ENCODE measurements at places on chromosomes 3 and 15. TPM values are rescaled to one million over a fixed set of nuclear protein-coding genes. Genes with fewer than 3 reads are reported as not detected.

- DNase-seq, result no peak
- H3K36me3 ChIP-seq, result peaks cover 10% of the 10 kb centered on the region
- H3K4me1 ChIP-seq, result peaks cover 17% of the 10 kb centered on the region
- no peak overlapping the region for H3K27ac ChIP-seq
- no peak overlapping the region for H3K4me3 ChIP-seq
These were observed 26.9 kb downstream of the PDIA5 start for GRCh38 chr3:123093696-123094095.

MEIS2 gene
- total RNA-seq, result not detected

DNA sequence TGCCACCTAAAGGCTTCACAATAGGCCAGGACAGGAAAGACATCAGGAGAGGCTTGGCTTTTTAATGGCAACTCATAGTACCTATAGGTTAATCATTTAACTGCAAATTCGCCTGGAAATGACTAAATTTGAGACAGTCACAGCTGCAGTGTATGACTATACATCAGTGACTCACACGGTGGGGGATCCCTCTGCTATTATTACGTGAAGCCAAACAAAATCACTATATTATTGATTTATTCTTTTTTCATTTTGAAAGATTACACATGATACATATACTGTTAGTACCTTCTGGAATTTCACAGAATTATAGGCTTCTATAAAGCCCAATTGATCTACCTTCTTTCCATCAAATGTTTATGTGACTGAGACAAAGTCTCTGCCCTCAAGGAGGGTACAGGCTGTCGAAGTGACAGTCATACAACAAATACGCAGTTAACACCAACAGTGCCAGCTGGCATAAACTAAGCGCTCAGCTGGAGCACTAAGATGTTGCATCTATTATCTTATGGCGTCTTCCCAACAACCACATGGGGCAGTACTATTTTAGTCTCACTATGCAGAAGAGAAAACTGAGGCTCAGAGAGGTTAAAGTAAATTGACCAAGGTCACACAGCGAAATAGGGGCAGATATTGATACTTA, 82.0 kb upstream of the LMOD3 start:
- peaks cover 71% of the 10 kb centered on the region for H3K4me1 ChIP-seq
- H3K27me3 ChIP-seq, result no peaks in the 10 kb centered on the region
- peak; percentile 52 for DNase-seq
- H3K36me3 ChIP-seq, result peaks cover 13% of the 10 kb centered on the region
- peak overlapping the region; percentile 59 for H3K27ac ChIP-seq
- H3K4me3 ChIP-seq, result peak overlapping the region; percentile 16

DNA sequence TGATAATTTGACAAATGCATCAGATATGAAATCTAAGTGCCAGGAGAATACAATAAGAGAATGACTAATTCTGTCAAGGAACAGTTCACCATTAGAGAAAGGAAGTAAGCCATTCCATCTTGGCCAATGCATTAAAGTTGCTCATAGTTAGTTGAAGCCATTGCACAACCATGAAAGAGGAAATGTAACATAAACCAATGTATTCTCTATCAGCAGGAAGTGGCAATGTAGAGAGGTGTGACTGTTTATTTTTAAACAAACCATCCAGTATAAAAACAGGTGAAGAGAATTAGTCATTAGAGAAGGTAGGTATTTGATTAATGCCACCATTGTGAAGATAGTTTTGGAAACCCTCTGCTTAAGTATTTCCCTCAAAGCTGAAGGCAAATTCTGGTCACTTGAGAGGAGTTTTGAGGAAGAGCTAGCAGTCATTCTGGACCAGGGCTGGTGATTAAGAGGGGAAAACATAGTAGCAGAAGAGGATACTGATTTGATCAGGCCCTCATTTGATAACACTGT, 10.7 kb upstream of the ANXA2 start:
- DNase-seq, result no peak
- no peak overlapping the region for H3K4me3 ChIP-seq
- peak overlapping the region; percentile 82 for H3K27ac ChIP-seq
- H3K27me3 ChIP-seq, result no peaks in the 10 kb centered on the region

GRCh38 chr3:128237348-128238183, 84.3 kb downstream of the EEFSEC start:
- H3K27me3 ChIP-seq, result no peaks in the 10 kb centered on the region
- no peaks in the 10 kb centered on the region for H3K4me1 ChIP-seq
- DNase-seq, result no peak
- no peaks in the 10 kb centered on the region for H3K36me3 ChIP-seq

DNA sequence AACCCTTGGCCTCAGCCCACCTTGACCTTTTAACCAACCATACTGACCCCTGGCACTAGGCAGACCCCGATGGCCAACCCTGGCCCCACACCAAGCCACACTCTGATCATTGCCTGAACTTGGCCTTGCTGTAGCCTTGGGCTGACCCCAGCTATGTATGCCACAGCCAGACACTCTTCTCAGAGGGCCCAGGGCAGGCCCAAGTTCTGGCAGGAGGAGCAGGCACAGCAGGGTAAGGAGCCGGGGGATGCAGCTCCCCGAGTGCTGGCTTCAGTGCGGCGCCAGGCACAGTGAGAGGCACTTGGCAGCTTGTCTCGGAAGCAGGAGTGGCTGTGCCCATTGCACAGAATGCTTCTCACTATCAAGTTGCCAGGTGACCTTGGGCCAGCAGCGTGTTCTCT, 22.3 kb downstream of the PRR20G start:
- no peak overlapping the region for H3K27ac ChIP-seq
- peaks cover 2% of the 10 kb centered on the region for H3K27me3 ChIP-seq
- DNase-seq, result no peak

IRAK2 gene
- total RNA-seq, result 5.2 TPM

DNA sequence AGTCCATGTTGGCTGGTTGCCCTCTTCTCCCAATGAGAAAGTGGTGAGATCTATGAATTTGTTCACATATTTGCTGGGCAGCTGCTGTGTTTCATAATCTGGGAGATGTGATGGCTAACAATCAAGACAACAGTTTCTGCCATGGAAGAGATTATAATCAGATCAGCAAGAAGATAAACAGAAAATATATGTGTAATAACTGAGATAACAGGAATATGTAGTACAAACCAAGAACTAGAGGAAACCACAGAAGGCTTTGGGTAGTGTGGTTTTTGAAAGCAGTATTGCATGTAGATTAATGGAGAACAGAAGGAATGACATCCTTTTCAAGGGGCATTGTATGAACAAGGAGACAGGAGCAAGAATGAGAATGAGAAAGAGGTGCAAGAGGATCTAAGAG, 12.2 kb upstream of the CSTA start:
- H3K4me1 ChIP-seq, result peaks cover 13% of the 10 kb centered on the region
- no peak overlapping the region for H3K4me3 ChIP-seq
- no peak for DNase-seq
- peak overlapping the region; percentile 44 for H3K27ac ChIP-seq
- peaks cover 17% of the 10 kb centered on the region for H3K27me3 ChIP-seq

GRCh38 chr3:180808823-180809575, 103.5 kb upstream of the FXR1 start:
- H3K36me3 ChIP-seq, result no peaks in the 10 kb centered on the region
- H3K4me1 ChIP-seq, result no peaks in the 10 kb centered on the region
- H3K4me3 ChIP-seq, result no peak overlapping the region
- no peaks in the 10 kb centered on the region for H3K27me3 ChIP-seq

- no peak overlapping the region for H3K4me3 ChIP-seq
- H3K36me3 ChIP-seq, result no peaks in the 10 kb centered on the region
- no peaks in the 10 kb centered on the region for H3K27me3 ChIP-seq
- DNase-seq, result no peak
These were observed 77.7 kb upstream of the GPR149 start for GRCh38 chr3:154507727-154508126.

- no peaks in the 10 kb centered on the region for H3K36me3 ChIP-seq
- DNase-seq, result no peak
- peaks cover 8% of the 10 kb centered on the region for H3K4me1 ChIP-seq
- H3K4me3 ChIP-seq, result no peak overlapping the region
- no peak overlapping the region for H3K27ac ChIP-seq
- no peaks in the 10 kb centered on the region for H3K27me3 ChIP-seq
These were observed 8.7 kb upstream of the ST6GAL1 start for GRCh38 chr3:186921578-186921977.

DNA sequence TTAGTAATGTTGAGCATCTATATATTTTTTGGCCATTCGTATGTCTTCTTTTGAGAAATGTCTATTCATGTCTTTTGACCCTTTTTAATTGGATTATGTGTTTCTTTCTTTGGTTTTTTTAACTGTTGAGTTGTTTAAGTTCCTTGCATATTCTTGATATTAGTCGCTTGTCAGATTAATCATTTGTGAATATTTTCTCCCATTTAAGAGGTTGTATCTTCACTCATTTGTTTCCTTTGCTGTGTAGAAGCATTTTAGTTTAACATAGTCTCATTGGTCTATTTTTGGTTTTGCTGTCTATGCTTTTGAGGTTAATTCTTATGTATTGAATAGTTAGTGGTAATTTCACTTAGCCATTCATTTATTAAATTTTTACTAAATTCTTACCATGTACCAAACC, 283.8 kb downstream of the ZPLD1 start:
- H3K4me3 ChIP-seq, result no peak overlapping the region
- H3K27ac ChIP-seq, result no peak overlapping the region
- H3K36me3 ChIP-seq, result no peaks in the 10 kb centered on the region
- no peaks in the 10 kb centered on the region for H3K27me3 ChIP-seq
- H3K4me1 ChIP-seq, result peaks cover 3% of the 10 kb centered on the region

DNA sequence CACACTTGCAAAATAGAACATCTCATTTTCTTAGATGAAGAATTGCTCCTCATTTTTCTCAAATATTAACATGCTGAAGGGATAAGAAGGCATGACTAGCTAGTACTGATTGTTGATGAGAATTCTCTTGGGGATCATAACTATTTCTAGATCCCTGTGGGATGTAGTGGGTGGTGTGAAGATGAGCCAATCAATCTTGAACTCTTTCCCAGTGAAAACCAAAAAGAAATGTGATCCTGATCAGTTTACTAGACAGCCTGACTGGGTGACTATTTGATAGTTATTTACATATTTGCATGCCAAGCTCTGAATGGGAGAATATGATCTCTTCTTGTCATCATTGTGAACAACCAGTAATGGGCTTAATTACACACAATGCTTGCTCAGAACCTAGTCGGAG, 63.7 kb downstream of the ZIC1 start:
- H3K36me3 ChIP-seq, result no peaks in the 10 kb centered on the region
- no peaks in the 10 kb centered on the region for H3K4me1 ChIP-seq
- no peaks in the 10 kb centered on the region for H3K27me3 ChIP-seq
- H3K27ac ChIP-seq, result no peak overlapping the region
- no peak overlapping the region for H3K4me3 ChIP-seq

DNA sequence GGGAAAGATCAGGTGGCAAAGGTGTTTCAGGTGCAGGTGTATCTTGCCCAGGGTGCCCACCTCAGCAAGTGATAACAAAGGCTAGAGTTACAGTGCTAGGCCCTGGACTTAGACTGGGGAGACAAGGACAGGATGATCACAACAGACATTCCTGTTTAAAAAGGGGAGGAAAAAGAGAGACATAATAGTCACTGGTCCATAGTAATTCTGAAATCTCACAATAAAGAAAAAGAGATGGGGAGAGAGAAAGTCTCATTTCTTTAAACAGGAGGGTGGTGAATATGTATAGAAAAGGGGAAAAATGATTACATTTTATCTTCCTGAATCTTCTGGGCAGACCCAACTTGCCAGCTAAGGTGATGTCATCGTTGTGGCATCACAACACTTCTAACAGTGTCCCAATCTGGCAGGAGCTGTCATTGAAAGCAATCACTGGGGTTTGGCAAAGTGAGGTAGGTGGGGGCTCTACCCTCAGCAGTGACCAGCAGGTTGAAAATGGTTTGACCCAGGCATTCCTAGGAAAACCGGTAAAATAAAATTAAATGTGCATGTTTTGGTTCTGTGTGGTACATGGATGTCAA, 99.5 kb downstream of the ZNF621 start:
- peaks cover 15% of the 10 kb centered on the region for H3K4me1 ChIP-seq
- H3K36me3 ChIP-seq, result peaks cover 33% of the 10 kb centered on the region
- H3K4me3 ChIP-seq, result no peak overlapping the region
- no peak for DNase-seq

Measured in activated CD4-positive, alpha-beta memory T cell treated with anti-CD3 and anti-CD28 coated beads, Interleukin-2, amount 10 ng/mL, durations not matched to agents 7 days and 5 days (primary cell).